Activated naive CD4-positive, alpha-beta T cell treated with anti-CD3 and anti-CD28 coated beads, Interleukin-2, amount 10 ng/mL, durations not matched to agents 5 hours and 36 hours (primary cell): ENCODE measurements at places on chromosomes 3 and 15. TPM values are rescaled to one million over a fixed set of nuclear protein-coding genes. Genes with fewer than 3 reads are reported as not detected.

ERC2 gene
- not detected for total RNA-seq

MYEF2 gene
- total RNA-seq, result 22.6 TPM

GP9 gene
- total RNA-seq, result not detected

ARRDC4 gene
- 0.36 TPM for total RNA-seq

LCTL gene
- total RNA-seq, result not detected

THAP10 gene
- not detected for total RNA-seq

COL7A1 gene
- total RNA-seq, result 0.60 TPM

SLC28A1 gene
- not detected for total RNA-seq

WDR5B gene
- total RNA-seq, result 5.7 TPM

EFL1 gene
- 26.4 TPM for total RNA-seq

TRPM7 gene
- 40.8 TPM for total RNA-seq

NAALADL2 gene
- total RNA-seq, result not detected

SKIL gene
- total RNA-seq, result 18.8 TPM

CTXN2 gene
- not detected for total RNA-seq

FGF7 gene
- not detected for total RNA-seq

NCBP2 gene
- total RNA-seq, result 50.7 TPM

ATP13A5 gene
- total RNA-seq, result not detected

RLBP1 gene
- total RNA-seq, result not detected

CGGBP1 gene
- 97.8 TPM for total RNA-seq

PLSCR4 gene
- not detected for total RNA-seq

HPS3 gene
- 22.5 TPM for total RNA-seq

BOC gene
- total RNA-seq, result not detected

CDHR4 gene
- not detected for total RNA-seq

IGSF11 gene
- total RNA-seq, result 0.99 TPM

TRH gene
- not detected for total RNA-seq

MASP1 gene
- not detected for total RNA-seq

ASB14 gene
- not detected for total RNA-seq

GXYLT2 gene
- not detected for total RNA-seq

ST6GAL1 gene
- total RNA-seq, result 153 TPM

DNAH1 gene
- total RNA-seq, result 26.3 TPM

CGNL1 gene
- total RNA-seq, result not detected

GPR156 gene
- total RNA-seq, result not detected

TM6SF1 gene
- total RNA-seq, result 15.2 TPM

VIPR1 gene
- 48.3 TPM for total RNA-seq

KLHL6 gene
- 53.4 TPM for total RNA-seq

MB21D2 gene
- 15.3 TPM for total RNA-seq

RARRES1 gene
- not detected for total RNA-seq

ALG3 gene
- total RNA-seq, result 37.9 TPM

TEX264 gene
- total RNA-seq, result 93.0 TPM

MYO1E gene
- total RNA-seq, result 30.4 TPM

NUP210 gene
- 171 TPM for total RNA-seq

CORO2B gene
- not detected for total RNA-seq

UBE2E1 gene
- total RNA-seq, result 65.1 TPM
